Left renal cortex interstitium (tissue), 4 donors: ENCODE measurements at places on chromosomes 3 and 15.
A peak's percentile ranks its signal among the peaks of the same experiment; 100 is the strongest.

- DNase-seq: no peak
Observed at GRCh38 chr3:13223574-13224237, 150.5 kb upstream of the IQSEC1 start.

GRCh38 chr3:70635301-70635700 is 322.9 kb upstream of the MDFIC2 start:
- no peak for DNase-seq

DNA sequence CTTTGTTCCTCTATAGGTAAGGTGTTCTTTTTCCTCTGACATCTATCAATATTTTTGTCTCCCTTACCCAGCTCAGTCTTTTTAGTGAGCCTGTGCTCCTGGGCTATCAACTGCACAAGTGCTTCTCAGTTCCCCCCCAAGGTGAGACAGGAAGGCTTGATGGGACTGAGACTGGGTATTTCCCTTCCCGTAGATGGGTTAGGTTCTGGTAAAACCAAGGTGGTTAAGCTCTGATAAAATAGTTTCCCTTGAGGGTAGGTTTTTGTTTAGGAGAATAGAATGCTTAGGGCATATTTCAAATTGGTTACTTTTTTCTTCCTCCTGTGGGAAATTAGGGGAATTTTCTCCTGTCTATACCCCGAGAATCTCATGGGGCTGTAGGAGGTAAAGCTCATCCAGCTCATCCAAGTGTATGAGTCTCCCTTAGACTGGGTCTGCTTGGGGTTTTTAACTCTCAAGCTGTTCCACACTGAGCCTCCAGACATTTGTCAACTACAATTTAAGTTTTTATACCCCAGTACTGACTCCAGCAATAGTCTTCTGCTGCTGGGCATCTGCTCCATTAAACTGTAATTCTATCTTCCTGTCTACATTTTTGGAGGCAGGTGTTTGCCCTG is 44.9 kb downstream of the OXSR1 start:
- no peak for DNase-seq

DNA sequence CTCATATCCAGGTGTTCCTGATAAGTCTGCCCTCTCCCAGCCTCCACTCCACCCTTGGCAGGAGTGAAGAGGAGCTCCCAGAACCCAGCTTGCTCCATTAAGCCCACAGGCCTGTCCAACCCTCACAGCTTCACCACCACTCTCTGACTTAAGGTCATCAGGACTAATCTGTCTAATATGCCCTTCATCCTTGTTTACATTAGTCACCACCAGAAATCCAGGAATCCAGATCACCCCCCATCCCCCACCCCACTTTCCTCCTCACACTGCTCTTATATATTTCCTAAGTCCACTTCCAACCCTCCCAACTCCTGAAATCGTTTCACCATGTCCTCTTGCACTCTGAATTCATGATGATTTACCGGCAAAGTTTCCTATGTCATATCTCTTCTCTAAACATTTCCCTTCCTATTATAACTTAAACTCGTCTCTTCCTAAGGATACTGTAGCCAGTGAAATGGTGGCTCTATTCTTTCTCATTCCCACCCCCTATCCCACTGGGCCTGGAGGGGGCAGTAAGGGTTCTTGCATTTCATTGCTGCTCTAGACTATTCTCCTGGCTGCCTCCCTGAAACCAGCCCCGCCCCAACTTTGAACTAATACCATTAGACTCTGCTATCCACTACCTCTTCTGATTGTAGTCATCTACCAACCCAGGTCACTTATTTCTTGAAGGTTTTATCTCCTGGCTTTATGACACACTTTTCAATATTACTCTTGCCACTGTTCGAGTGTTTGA is 43.4 kb downstream of the PPP2R3A start:
- DNase-seq: no peak

DNA sequence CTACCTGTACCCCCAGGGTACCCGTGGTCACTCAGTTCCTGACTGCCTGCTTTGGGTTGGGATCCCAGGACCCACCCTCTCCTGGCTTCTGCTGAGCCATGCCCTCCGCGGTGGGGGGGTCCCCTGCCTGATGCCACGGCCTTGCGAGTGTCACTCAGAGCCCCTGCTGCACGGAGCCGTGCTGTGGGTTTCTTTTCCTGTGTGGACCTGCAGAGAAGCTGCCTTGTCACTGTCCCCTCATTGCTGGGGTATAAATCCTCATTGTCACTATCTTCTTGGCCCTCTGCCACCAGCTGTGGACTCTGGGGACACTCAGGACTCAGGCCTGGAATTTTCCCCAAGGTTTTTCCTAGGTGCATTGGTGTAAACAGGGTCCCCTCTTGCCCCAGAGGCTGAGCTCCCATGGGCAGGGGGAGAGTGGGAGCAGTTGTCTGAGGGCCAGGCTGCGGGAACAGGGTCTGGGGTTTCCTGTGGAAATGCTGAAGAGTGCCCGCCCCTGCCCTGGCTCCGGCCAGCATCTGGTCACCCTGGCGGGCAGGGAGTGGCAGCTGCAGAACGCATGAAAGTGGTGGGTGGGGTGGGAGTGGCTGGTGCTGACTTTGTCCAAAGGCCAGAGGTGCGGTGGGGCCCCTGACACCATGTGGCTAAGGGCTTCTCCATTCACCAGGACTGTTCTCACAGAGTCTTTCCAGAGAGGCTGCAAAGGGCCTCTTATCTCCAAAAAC is 191.7 kb downstream of the GOLGA6L6 start:
- DNase-seq: no peak

GRCh38 chr15:88609344-88610090 is 11.6 kb upstream of the AEN start:
- DNase-seq: no peak

- DNase-seq: no peak
Observed at GRCh38 chr15:66588971-66589370, 23.2 kb upstream of the LCTL start.

- DNase-seq: no peak
Observed at GRCh38 chr3:116045314-116045713, 400.0 kb downstream of the LSAMP start.

DNA sequence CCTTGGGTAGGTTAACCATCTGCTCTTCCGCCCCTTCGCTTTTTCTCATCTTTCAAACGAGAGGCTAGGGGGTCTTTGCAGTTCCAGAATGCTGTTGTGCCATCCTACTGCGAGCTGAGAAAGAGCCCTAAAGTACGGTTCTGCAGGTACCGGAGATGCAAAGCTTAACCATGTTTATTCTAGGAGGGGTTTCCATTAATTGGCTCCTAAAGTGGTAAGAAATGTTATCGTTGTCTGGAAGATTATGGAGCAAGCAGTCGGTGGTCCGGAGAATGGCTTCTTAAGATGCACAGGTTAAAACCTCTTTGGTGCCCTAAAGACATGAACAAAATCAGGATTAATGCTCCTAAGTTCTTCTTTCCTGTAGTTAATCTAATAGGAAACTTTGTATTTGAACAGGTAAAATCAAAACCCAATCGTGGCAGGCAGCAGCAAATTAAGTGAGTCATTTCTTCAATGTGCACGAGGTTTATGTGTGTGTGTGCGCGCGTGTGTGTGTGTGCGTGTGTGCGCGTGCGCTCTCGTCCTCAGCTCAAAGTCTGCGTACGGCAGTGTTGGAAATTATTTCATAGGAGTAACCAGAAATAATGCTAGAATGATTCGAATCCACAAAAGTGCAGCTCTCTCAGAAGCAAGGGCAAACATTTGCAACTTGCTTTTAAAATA is 772 bp downstream of the FAM81A start:
- no peak for DNase-seq

GRCh38 chr3:107227091-107227490 is 150.1 kb upstream of the CCDC54 start:
- DNase-seq: no peak

DNA sequence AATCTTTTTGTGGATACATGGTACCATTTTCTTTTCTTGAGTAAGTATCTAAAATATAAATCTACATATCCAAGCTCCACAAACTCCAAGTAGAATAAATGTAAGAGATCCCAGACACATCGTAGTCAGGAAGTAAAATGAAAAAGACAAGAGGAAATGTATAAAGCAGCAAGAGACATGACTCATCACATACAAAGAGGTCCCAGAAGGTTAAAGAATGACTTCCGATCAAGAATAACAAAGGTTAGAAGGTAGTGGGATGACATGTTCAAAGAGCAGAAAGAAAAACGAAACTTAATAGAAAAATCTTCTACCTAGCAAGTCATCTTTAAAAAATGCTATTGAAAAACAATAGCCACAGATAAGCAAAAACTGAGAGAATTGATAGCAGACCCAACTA is 705.8 kb downstream of the NR2F2 start:
- DNase-seq: no peak

- no peak for DNase-seq
Observed at GRCh38 chr15:35963326-35963725, 417.4 kb upstream of the DPH6 start.

DNA sequence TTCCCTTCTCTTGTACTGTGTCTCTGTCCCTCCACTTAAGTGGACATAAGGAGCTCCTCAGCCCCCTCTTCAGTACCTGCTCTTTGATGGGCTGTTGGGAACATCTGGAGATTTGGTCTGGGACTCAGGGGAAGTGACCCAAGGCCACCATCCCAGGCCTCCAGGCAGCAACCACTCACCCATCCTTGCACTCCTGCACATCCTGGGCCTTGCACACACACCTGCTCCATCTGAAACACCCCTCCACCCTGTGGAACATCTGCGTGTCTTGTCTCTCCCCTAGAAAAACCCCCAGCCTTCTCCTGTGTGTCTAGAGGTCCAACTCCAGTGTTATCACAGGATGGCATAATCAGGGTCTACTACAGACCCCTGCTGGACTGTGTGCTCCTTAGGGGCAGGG is 74.3 kb downstream of the ABTB1 start:
- no peak for DNase-seq

DNA sequence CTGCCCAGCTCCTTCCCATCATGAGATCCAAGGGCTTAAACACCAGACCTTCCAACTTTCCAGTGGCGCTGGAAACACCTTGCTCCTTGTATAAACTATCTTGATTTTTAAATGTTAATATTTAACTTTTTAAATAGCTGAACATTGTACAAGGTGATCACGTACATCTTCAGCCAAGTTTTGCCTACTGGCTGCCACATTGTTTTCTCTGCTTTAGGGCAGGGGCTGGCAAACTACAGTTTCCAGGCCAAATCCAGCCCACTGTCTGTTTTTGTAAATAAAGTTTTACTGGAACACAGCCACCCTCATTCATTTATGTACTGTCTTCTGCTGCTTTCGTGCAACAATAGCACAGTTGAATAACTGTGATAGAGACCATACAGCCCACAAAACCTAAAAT is 27.6 kb upstream of the FOXP1 start:
- DNase-seq: no peak

- no peak for DNase-seq
Observed at GRCh38 chr3:23682646-23683045, 123.1 kb upstream of the UBE2E1 start.

DNA sequence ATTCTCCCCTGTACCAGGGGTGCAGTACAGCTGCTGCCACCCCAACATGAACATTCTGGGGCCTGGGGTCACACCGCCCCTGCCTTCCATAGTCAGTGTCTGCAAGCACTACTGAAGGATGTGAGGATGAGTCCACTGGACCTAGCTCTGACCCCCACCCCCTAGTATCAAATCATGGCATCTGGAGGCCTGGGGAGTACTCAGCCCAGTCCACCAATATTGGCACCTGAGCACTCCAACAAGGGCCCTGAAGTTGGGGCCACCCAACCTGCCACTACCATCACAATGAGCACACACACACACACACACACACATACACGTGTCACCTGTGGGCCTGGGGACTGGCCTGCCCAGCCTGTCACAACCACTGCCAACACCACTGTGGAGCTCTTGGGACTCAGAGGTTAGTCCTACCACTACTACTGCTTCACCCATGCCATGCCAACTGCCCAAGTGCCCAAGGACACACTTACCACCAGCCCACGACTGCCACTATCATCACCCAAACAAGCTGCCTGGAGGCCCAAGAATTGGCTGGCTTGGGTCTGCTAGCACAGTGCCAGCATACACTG is 253.9 kb downstream of the MCTP2 start:
- no peak for DNase-seq

GRCh38 chr3:95055288-95055687 is 992.4 kb downstream of the NSUN3 start:
- no peak for DNase-seq

GRCh38 chr3:104411757-104412156 is 955.0 kb upstream of the ALCAM start:
- DNase-seq: no peak

- DNase-seq: no peak
Observed at GRCh38 chr15:40313531-40314398, 6.0 kb upstream of the PLCB2 start.

GRCh38 chr3:190167936-190168680 is 47.4 kb upstream of the P3H2 start:
- no peak for DNase-seq

DNA sequence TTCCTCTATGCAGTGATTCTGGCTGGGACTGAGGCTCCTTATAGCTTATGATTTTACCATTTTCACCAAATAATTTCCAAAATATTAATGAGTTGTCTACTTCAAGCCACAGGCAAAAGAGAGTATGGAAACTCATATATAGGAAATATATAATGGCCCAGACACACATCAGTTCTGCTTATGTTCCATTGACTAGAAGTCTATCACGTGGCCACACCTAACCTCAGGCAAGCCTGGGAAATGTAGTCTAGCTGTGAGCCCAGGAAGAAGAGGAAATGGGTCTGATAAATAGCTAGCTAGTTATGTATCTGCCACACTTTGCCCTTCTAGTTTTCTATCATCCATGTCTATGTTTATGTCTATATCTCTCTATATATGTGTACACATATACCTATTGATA is 195.1 kb downstream of the OTOL1 start:
- DNase-seq: no peak

DNA sequence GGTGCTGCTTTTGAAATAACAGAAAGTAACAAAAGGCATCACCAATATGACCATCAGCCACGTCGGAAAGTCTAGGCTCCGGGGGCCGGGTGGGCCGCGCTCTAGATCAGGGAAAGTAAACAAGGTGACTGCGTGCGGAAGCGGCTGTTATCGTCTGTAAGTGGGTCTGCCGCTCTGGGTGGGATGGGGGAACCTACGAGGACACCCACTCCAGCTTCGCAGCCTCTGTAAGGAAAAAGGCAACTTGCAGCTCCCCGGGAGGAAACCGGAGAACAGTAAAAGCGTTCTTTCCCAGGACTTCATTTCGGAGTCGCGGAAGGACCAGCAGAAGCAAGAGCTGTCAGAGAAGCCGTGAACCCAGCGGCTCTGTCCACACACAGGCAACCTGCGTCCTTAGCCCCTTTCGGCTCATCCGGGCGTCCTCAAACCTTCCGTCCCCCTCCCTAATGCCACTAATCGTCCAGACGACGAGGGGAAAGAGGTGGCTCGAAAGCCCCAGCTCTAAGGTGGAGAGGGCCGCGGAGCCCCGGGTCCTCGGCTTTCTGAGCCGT is 461 bp downstream of the XRN1 start:
- peak; percentile 55 for DNase-seq

DNA sequence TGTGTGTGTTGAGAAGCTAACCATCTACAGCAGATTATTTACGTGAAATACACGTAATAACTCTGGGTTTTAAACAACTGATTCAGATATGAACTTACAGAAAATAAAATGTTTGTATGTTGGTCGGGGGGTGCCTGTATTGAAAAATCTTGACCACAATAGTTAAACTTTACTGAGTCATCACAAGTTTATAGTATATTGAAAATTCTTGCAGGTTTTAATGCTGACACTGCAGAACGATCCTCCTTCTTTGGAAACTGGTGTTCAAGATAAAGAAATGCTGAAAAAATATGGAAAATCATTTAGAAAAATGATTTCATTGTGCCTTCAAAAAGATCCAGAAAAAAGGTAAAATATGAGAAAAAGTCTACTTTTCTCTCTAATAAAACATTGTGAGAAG is 41.3 kb upstream of the SLC22A13 start:
- no peak for DNase-seq
